Activated T-cell treated with anti-CD3 and anti-CD28 coated beads for 4 hours (primary cell): ENCODE measurements at places on chromosomes 13 and 19.

- DNase-seq: no peak
These were observed 33.5 kb upstream of the PABPC3 start for GRCh38 chr13:25062479-25062878.

DNA sequence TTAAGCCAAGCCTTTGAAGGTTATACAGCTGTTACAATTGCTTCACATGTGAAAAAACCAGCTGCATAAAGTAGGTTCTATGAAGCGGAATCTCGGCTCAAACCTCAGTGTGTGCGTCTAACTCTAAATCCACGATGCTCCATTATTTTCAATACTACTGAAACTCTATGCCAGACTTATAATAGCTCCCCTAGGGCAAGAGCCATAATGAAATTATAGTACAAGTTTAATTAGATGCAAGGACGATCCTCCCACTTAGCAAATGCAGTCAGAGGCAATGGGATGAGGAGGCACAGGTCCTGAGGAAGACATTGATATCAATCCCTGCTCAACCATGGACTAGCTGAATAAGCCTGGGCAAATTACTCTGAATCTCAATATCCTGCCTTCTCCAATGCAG is 31.1 kb downstream of the SLC7A1 start:
- DNase-seq: no peak

- no peak for DNase-seq
These were observed 11.2 kb downstream of the PPP6R1 start for GRCh38 chr19:55247621-55248099.

DNA sequence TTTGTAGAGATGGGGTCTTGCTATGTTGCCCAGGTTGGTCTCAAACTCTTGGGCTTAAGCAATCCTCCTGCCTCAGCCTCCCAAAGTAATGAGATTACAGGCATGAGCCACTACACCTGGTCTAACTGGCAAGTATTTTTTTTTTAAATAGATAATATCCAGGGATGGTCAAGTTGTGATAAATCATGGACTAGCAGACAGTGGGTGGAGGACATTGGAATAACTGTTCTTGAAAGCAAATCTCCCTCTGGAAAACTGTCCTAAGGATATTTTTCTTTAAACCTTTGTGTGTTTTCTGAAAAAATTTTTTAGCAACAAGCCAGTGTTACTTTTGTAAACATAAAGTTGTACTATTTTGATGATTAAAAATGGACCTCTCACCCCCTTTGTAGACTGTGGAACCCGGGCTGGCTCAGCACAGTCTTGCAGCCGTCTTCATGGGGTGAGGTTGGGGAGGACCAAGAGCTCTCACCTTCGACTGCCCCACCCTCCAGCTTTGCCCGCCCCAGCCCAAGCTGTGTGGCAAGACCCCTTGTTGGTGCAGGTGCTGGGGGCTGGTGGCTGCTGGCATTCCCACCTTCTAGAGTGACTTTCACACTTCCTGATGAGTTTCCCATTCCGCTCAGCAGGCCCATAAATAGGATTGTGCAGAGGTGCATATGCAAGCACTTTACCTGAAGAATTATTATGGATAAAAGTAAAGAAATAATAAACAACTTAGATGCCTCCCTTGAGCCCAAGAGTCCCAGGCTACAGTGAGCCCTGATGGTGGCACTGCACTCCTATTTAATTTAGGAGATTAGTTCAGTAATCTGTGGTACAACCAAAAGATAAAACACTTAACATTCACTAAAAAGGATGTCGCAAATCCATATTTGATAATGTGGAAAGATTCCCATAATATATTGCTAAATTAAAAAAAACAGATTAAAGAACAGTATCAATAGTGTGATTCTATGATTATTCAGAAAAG is 107.3 kb downstream of the GADD45B start:
- DNase-seq: no peak

DNA sequence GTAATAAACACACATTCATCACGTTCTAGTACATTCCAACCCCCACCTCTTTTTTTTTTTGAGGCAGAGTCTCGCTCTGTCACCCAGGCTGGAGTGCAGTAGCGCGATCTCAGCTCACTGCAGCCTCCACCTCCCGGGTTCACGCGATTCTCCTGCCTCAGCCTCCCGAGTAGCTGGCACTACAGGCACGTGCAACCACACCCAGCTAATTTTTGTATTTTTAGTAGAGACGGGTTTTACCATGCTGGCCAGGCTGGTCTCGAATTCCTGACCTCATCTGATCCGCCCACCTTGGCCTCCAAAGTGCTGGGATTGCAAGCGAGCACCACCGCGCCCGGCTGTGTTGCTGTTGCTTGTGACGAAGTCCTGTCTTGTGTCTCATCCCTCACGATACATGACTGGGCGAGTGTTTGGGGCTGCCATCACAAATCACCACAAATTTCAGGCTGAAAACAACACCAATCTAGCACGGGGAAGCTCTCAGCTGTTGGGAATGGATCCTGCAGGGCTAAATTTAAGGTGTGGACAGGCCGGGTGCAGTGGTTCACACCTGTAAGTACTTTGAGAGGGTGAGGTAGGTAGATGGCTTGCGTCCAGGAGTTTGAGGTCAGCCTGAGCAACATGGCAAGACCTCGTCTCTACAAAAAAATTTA is 15.7 kb downstream of the MOB3A start:
- no peak for DNase-seq
